Activated gamma-delta T cell treated with Interleukin-2 at 50 U/mL for 16 hours (primary cell): ENCODE measurements at places on chromosomes 11 and 22.
A peak's percentile ranks its signal among the peaks of the same experiment; 100 is the strongest.

GRCh38 chr11:27716835-27717234 lies 16.6 kb upstream of the BDNF start:
- no peak for DNase-seq

- DNase-seq = no peak
Measured at GRCh38 chr11:36509201-36509639, 852 bp downstream of the TRAF6 start.

GRCh38 chr22:22884010-22884887 lies 3.4 kb upstream of the IGLL5 start:
- peak; percentile 71 for DNase-seq

DNA sequence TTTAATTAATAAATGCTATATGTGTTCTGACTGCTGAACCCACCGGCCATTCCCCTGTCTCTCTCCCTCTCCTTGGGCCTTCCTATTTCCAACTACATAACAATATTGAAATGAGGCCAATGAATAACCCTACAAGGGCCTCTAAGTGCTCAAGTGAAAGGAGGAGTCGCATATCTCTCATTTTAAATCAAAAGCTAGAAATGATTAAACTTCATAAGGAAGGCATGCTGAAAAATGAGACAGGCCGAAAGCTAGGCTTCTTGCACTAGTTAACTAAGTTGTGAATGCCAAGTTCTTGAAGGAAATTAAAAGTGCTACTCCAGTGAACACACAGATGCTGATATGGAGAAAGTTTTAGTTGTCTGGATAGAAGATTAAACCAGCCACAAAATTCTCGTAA lies 109.2 kb downstream of the TSPAN18 start:
- DNase-seq = no peak

DNA sequence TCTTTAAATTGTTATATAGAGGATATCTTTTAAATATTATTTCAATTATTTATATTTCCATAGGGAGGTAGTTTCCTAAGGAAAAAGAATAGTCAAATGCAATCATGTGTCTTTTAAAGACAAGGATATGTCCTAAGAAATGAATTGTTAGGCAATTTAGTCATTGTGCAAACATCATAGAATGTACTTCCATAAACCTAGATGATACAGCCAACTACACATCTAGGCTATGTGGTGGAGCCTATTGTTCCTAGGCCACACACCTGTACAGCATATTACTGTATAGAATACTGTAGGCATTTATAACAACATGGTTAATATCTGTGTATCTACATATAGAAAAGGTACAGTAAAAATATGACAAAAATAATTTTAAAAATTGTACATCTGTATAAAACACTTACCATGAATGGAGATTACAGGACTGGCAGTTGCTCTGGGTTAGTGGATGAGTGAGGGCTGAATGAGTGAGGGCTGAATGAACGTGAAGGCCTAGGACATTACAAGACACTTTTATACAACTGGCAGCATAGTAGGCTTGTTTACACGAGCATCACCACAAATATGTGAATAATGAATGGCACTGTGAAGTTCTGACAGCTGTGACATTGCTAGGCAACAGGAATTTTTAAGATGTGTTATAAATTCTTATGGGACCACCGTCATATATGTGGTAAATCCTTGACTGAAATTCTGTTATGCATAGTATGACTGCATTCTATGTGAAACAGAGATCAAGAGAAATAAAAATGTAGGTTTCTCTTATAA lies 1879.0 kb upstream of the RAG2 start:
- DNase-seq = no peak

DNA sequence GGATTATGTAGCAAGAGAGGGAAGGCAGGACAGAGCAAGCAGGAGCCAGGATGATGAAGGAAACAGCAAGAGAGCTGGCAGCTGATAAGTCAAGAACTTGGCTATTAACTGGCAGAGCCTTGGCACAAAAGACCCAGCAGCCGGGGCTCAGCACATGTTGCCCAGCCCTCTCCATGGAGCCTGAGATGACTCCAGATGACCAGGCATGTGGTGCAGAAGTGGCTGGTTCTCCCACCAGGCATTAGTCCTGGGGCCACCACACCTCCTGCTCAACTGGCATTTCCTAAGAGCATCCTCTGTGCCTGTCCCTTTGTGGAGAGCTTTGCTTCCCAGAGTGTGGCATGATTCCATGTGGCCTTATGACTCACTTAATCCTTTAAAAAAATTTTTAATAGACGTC lies 522.6 kb downstream of the MN1 start:
- DNase-seq = no peak

- DNase-seq = no peak
Measured at GRCh38 chr11:132408877-132409276, 1038.5 kb downstream of the NTM start.

GRCh38 chr11:83827940-83828554 lies 541.9 kb upstream of the CCDC90B start:
- DNase-seq = no peak

GRCh38 chr22:39512026-39512425 lies 8.3 kb upstream of the ATF4 start:
- DNase-seq = no peak

- DNase-seq = no peak
Measured at GRCh38 chr11:110837603-110838002, 125.4 kb upstream of the ARHGAP20 start.

GRCh38 chr11:71238941-71239340 lies 13.4 kb downstream of the SHANK2 start:
- DNase-seq = no peak

GRCh38 chr11:45178890-45179671 lies 32.6 kb downstream of the PRDM11 start:
- no peak for DNase-seq

- DNase-seq = no peak
Measured at GRCh38 chr11:57323167-57323854, 1.4 kb downstream of the TNKS1BP1 start.

DNA sequence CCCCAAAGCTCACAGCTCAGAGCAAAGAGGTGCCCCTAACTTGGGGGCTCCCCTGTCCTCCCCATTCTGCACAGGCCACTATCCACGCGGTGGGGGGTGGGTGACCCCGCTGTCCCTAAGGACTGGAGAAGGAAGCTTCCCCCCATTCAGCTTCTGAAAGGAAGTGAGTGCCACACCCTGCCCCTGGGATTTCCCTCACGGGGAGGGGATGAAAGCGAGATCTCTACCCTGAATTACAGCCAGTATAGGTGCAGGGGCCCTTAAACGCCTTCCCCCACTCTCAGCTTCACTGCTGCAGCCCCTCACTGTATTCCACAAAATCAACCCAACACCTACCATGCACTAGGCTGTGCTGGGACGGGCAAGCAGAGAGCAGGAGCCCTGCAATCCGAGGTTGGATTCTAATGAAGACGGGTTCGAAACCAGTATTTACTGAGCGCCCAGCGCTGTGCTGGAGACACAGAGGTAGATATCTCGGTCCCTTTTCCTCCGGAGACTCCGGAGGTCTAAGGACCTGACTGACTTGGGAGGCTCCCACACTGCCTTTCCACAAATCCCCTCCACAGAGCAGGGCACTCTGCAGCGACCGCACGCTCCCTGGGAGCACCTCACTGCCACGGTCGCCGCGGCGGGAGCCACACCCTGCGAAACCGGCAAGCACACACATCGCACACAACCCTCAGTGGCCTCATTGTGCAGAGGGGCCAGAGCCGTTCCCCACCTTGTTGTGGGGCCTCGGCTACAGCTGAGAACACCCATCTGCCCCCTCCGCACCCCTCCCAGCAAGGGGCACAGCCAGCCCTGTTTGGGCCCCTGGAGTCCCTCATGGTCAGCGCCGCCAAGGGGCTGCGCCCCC lies 1.8 kb downstream of the AHNAK start:
- no peak for DNase-seq

- no peak for DNase-seq
Measured at GRCh38 chr11:102716527-102716926, 8.2 kb downstream of the MMP8 start.

- DNase-seq = no peak
Measured at GRCh38 chr11:7427733-7428132, 57.6 kb upstream of the OLFML1 start.

DNA sequence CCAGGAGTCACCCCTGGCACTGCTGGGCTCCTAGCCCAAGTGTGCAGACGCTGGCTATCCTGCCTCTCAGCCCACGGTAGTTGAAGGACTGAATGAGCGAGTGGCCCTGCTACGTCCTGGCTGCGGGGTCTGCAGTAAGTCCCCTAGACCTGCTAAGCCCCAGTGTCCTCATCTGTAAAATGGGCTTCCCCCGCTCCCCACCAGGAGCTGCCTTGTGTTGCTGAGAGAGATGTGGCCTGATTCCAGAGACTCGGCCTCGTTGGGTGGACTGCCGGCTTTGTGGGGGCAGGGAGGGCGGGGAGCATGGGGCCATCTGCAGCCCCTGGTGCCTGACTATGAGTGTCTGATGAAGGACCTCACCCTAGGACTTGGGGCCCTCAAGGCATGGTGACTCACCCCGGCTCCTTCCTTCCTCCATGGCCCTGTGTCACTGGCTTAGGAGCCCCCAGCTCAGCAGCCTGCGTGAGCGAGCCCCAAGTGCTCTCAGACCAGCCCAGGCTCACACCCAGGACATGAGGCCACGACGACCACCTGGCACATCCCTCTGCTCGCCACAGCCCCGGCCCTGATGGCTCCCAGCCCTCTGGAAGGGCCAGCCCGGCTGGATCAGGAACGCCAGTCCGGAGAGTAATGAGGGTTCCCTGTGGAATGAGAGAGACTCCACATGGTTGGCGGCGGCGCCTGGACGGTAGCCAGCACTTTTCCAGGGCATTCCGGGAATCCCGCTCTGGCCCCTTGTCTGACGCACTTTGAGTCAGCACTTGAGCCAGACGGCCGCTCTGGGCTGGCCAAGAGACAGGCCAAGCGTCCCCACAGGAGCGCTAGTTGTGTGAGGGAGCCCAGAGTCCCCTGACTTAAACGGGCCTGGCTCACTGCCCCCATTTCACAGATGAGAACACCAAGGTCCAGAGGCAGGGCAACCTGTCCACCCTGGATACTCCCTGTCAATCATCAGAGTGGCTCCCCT lies 50.5 kb upstream of the SHISAL1 start:
- no peak for DNase-seq

DNA sequence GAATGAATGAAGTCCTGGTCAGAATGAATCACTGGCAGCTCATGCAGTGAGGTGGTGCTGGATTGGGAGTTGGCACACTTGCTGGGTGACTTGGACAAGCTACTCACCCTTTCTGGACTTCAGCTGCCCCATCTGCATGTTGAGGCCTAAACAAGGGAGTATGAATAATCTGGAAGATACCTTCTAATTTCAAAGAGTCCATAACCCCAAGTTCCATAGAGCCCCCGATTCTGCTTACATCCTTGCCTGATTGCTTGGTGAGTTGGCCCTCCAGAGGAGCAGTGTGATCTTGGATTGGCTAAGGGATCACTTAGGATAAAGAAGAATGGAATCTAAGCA lies 18.3 kb upstream of the ACCSL start:
- DNase-seq = no peak

- DNase-seq = no peak
Measured at GRCh38 chr11:113587308-113587739, 112.1 kb upstream of the DRD2 start.

DNA sequence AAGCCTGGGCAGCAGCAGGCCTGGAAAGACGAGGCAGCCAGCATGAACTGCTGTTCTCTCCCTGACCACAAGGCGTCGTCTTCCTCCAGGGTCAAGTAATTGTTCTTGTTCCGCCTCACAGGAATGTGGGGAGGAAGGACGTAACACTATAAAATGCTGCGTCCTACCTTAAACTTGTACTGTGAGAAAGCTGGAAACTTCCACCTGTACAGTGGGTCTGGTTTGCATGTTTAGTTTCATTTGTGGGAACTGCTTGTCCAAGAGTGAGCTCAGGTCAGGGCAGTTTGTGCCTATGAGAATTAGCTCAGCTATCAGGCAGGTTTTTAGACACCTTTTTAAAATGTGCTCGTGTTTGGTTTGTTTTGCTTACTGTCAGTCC lies 55.2 kb downstream of the PANX1 start:
- DNase-seq = peak; percentile 7

DNA sequence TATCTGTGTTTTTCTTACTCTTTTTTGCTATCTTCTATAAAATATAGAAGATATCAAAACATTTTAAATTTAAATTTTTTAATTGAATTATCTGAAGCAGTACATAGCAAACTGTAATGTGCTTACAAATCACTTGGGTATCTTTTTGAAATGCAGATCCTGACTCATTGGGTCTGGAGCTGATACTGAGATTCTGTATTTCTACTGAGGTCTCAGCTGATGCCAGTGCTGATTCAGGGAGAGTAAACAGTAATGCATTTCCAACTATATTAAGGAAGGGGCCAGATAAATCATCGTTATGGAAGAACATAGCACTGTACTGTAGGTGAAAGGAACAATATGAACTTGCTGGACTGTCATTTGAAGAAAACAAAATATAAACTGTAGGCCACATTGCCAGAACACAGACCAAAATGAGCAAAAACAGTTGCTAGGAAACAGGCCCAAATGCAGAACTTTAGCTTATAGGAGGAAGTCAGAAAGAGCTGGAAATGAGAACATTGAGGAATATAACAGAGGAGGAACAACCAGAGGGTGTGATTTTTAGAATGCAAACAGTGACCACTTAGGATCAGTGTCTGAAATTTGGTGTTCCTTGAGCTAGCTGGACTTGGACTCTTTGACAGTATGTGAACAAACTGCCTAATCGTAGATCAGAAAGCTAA lies 3.3 kb downstream of the ARL14EP start:
- no peak for DNase-seq

- no peak for DNase-seq
Measured at GRCh38 chr11:121688055-121688491, 235.3 kb upstream of the SORL1-AS1 start.

GRCh38 chr11:29343465-29344333 lies 673.1 kb downstream of the KCNA4 start:
- DNase-seq = peak; percentile 3

DNA sequence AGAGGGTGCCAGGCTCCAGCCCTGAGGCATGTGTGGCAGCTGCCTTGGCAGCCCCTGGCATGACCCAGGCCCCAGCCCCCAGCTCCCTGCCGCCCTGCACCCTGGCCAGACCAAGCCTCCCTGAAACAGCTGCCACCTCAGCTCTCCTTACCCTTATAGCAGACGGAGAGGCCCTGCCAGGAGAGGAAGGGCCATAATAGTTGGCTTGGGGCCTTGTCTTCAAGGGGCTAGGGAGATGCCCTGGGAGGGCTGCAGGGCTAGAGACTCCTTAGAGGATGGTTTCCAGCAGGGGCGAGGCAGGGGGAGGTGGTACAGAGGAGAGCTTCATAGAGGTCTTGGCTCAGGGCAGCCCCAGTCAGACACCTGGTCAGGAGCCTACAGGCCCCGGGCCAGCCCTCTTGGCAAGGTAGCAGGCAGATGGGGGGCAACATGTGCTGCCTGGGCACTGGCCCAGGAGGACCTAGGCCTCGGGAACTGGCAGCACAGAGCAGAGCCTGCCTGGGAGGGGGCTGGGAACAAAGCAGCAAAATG lies 13.0 kb downstream of the SMTN start:
- no peak for DNase-seq

GRCh38 chr11:95268391-95268790 lies 37.4 kb upstream of the SESN3 start:
- DNase-seq = no peak

- no peak for DNase-seq
Measured at GRCh38 chr11:130421697-130422096, 6.7 kb downstream of the ADAMTS8 start.

DNA sequence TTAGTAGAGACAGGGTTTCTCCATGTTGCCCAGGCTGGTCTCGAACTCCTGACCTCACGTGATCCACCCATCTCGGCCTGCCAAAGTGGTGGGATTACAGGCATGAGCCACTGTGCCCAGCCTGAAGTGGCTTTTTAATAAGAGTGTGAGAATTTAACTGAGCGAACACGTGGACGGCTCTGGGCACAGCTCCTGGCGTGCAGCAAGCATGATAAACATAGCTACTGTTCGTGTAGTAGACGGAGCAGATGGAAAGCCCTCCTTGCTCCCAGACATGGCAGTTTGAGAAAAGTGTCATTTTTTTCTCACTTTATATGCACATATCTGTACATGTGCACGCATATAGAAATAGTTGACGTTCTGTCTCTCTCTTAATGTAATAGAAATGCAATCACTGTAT lies 7.0 kb downstream of the EMID1 start:
- no peak for DNase-seq
